ENCODE measurements at places on chromosomes 4 and X.

DNA sequence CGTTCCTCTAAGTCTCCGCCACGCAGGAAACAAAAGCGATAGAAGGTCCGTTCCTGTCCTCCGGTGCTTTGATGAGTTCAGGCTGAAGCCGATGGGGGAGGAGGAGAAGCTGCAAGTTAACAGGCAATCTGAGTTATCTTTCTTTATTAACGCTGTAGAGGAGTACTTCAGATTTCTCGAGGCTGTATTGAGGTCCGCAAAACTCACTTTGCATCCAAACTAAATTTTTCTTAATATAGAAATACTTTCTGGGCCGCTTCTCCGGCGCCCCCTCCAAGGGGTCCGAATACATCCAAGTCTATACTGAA, 395 bp upstream of the SOWAHB start:
- DNase-seq, result no peak

DNA sequence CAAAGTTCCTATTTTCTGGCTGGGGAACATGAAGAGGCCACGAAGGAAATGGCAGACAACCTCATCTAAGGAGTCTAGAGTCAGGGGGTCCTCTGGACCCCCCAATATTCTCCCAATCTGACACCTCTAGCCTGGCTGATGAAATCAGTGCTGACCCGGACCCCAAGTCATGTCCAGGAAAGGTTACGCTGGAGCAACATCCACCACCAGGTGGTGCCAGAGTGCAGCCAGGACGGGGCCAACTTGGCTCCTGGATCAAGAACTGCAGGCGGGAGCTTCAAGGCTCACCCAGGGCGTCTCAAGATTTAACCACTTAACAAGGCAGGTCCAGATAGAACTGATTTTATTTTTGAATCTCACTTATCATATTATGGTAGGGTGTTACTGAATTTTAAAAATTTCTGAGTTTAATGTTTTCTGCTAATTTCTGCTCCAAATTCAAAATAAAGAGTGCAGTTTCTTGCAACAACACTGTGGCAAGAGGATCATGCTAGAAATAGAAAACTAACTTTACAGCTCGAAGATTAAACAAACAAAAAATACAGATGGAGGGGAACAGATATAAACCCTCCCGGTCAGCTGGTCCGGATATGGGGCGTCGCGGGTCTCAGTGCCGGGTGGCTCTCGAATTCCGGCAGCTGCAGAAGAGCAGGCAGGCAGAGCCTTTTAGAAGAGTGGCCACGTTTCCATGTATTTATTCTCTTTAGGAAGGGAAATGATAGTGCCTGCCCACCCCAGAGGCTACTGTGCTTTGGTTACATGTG, 135.5 kb downstream of the AFAP1 start:
- DNase-seq, result peak; percentile 84

GRCh38 chr4:179465131-179465797, 2023.0 kb upstream of the AGA start:
- DNase-seq, result no peak

GRCh38 chrX:41718481-41719235, 5.3 kb upstream of the GPR82 start:
- no peak for DNase-seq

DNA sequence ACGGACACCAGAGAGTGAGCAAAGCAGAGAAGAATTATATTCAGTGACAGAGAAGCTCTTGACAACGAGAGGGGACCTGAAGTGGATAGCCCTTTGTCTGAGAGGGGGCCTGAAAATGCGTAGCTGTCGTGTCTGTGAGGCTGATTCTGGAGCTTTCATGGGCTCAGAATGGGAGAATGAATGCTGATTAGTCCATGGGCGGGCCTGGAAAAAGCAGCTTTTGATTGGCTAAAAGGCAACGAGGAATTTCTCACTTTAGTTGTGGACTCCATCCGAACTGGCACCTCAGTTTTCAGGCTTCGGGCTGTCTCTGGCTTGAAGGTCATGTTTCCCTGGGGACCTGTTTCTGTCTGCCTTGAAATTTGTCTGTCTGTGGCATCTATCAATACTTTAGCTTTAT, 487.1 kb downstream of the TECRL start:
- no peak for DNase-seq

DNA sequence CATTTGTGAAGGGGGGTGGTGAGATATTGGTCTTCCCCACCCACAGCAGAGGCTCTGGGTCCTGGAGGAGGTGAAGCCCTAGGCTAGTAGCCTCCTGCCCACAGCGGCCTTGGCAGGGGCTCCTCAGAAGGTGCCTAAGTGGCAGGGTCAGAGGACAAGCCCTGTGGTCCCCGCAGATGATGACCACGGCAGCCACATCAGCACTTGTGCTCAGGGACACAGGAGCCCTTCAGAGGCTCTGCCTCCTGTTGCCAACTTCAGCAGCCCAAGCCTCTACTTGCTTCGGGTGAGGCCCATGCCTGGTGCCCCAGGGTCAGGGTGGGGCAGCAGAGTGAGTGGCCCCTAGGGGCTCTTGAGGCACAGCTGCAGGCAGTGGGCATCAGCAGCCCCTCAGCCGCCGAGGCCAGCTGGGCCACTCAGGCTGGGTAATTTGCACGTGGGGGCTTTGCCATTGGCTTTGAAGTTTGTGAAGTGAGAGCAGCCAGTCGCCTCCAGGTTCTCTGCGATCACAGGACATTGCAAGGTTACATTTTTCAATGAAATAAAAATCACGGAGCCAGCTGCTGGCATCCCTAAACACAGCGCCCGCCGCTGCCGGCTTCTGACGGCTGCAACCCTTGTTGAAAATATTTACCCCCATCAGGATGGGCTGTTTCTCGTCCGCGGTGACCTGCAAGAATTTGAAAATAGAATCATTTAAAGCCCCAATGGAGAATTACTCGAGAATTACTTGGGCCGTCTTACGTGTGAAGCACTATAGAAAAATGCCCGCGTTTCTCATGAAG, 108.5 kb downstream of the HMX1 start:
- no peak for DNase-seq

- DNase-seq, result no peak
These were observed 239.7 kb upstream of the NOCT start for GRCh38 chr4:138775890-138776289.

DNA sequence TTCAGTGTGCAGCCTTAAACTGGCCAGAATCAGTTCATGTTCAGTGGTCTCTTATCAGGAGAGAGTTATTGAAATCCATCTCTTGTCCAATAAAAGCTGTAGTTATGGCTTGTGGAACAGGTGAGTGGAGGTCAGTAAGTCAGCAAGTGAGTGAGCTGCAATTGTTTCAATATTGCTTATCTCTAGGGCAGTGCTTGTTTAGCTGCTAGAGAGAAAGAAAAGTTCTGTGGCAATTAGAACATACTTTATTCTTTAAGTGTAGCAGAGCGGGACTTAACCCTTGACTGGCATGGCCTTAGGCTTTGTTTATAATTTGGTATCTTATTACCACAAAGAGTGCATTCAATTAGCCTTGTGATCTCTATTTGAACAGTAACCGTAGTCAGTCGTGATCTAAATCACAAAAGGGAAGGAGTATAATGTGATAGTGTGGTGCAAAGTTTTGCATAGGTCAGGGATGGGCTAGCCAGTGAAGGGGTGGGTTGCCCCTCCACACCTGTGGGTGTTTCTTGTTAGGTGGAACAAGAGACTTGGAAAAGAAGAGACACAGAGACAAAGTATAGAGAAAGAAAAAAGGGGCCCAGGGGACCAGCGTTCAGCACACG, 6.9 kb upstream of the ETDC start:
- DNase-seq, result no peak

DNA sequence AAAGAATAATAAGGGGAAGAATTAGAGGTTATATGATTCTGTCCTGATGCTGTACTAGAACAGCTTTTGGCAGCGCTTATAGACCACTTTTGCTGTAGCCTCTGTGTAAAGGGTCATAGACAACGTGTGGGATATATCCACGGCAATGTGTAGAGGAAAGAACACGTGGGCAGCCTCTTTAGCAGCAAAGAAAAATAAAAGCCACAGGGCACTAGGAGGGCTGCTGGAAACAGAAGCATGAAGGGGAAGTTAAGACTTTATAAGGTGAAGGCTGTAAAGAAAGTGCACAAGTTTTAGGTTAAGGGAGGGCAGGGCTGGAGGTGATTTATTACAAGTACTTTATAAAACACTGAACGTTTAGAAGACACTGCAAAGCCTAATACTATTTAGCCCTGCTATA, 20.1 kb upstream of the PHEX start:
- DNase-seq, result no peak

- no peak for DNase-seq
These were observed 2035.3 kb upstream of the TENM3 start for GRCh38 chr4:180207921-180208320.

GRCh38 chr4:120139392-120139791, 72.7 kb upstream of the MAD2L1 start:
- no peak for DNase-seq

GRCh38 chr4:80767944-80768343, 262.6 kb upstream of the BMP3 start:
- DNase-seq, result no peak

DNA sequence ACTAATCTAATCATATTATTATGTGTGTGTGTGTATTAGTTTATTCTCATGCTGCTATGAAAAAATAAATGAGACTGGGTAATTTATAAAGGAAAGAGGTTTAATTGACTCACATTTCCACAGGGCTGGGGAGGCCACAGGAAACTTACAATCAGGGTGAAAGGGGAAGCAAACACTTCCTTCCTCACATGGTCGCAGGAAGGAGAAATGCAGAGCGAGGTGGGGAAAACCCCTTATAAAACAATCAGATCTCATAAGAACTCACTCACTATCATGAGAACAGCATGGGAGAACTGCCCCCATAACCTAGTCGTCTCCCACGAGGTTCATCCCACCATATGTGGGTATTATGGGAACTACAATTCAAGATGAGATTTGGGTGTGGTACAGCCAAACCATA, 190.9 kb upstream of the TAPT1 start:
- DNase-seq, result no peak

DNA sequence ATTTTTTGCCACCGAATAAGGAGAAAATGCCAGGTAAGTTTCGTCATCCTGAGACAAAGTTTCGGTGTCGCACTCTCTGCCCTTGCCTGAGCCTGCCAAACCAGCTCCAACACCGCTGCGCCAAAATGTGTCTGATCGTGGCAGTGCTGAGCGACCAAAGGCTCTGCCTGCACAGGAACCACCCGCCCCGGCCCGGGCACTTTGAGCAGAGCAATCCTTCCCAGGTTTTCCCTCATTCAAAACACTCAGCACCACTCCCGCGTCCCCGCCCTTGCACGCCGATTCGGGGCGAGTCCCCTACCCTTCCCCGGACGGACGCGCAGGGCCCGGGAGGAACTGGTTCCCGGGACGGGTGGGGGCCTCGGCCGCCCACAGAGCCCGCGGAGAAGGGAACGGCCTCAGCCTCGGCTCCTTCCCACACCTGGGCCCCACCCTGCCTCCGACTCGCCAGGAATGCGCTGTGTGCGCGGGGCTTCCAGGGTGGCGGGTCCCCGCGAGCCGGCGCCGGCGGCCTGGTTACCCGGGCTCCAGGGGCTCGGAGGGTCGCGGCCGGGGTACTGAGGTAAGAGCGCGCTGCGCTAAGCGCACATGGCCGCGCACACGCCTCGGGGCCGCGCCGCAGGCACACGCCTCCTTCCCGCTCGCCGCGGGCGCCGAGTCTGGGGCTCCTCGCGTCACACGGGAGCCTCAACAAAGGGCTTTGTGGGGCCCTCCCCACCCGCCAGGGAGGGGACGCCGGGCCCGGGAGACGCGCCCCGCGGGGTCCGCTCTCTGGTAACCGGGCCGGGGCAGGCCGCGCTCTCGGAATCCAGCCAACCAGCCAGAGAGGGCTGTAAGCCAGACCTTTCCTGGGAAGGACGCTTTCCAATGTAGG, at the start of gene C4orf36:
C4orf36 (minus strand) TSS at position 661 of the 874 bp plus-strand sequence. CDS start 902 bp downstream, outside the sequence.
- peak; percentile 35 for DNase-seq

DNA sequence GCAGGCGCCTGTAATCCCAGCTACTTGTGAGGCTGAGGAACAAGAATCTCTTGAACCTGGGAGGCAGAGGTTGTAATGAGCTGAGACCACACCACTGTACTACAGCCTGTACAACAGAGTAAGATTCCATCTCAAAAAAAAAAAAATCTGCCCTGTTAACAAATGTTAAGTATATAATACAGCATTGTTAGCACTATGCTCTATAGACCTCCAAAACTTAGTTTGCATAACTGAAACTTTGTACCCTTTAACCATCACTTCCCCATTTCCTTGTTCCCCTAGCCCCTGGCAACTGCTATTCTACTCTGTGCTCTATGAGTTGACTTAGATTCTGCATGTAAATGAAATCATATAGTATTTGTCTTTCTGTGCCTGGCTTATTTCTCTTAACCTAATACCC, 76.7 kb downstream of the TAB3 start:
- DNase-seq, result no peak

DNA sequence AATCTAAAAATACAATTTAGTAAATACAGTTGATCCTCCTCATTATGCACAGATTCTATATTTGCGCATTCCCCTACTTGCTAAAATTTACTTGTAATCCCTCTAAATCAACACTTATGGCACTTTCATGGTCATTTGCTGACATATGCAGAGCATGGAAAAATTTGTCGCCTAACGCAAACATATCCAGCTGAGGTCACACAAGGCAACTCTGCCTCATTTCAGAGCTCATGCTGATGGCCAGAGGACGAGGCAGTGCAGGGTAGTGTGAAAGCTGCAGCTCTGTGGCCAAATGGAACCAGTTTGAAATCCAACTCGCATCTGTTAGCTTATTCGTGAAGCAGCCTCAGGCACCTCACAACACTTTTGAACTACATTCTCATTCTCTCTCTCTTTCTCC, 39.7 kb upstream of the KLHL2 start:
- no peak for DNase-seq

DNA sequence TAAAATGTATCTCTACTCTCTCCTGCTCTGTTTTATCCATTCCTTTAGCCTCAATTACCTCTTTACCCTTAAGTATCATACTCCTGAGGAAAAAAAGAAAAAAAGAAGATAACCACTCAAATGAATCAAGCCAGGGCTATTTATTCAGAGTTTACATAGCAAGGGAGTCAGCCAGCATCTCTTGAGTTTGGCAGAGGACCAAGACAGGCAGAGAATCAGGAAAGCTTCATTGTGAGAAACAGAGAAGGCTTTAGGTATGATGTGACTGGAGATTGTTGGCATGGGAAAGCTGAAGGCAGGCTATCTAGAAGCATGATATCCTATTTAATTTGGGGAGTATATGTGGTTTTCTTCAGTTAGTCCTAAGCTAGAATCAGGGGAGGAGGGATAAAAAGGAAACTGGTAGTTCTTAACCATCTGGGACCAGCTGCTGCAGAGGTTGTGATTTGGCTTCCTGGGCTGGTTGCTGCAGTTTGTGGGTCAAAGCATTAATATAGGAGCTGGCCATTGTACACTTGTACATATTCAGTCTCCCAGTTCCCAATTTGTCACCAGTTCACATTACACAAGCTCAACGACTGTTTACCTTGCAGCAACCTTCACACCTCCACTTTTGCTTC, 11.2 kb downstream of the APELA start:
- no peak for DNase-seq

- no peak for DNase-seq
These were observed 56.3 kb downstream of the CCDC149 start for GRCh38 chr4:24856586-24856985.
